ENCODE measurements at places on chromosomes 16 and 17.

DNA sequence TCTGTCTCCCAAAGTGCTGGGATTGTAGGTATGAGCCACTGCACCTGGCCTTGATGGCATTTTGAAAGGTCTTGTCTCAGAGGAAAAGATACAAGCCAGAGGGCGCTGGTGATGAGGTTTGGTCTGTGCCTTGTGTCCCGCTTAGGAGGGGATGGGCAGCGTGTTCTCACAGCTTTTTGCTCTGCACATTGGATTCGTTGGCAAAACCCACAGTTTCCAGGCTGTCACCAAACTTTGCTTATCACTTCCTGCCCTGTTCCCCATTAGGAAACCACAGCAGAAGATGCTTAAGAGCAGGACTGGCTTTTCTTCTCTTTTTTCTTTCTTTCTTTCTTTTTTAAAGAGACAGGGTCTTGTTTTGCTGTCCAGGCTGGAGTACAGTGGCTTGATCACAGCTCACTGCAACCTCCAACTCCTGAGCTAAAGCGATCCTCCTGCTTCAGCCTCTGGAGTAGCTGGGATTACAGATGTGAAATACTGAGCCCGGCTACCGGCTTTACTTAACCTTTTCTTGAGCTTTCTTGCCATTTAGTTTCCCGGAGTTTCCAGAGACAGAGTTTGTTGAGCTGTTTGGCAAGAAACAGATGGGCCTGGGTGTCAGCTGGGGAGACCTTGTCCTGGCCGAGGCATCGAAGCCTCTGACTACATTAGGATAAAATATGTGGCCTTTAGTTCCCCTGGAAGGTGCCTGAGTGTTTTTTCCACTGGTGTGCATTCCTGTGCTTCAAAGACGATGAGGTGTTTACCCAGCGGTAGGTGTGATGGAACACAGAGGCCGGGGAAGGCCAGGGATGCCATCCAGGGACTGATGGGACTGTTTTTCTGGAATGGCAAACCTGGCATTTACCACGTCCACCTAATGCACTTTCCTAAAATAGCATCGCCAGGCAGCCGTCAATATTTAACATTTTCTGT lies 112.9 kb downstream of the ABCC1 start:
- no peaks in the 10 kb centered on the region for H3K27me3 ChIP-seq
- H3K36me3 ChIP-seq = peaks cover 15% of the 10 kb centered on the region
- no peak overlapping the region for H3K4me3 ChIP-seq
- DNase-seq = no peak

DNA sequence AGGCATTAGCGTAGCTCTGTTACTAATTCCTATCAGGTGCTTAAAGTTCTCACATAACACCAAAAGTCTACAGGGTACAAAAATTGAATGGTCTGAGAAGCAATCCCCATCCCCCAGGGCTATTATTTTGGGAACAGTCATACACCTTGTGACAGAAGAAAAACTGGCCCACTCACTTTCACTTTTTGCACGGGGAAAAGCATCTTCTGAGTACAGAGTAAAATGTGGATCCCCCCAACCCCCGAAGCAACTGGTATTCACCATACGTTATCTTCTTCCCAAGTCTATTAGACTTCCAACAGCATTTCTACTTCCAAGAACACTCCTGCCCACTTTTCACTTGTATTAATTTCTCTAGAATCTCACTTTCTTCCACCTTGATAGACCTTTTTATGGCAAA lies 11.8 kb downstream of the GGA3 start:
- peaks cover 32% of the 10 kb centered on the region for H3K4me1 ChIP-seq
- H3K27ac ChIP-seq = peak overlapping the region; percentile 70
- no peak for DNase-seq
- peaks cover 12% of the 10 kb centered on the region for H3K36me3 ChIP-seq

- no peak overlapping the region for H3K27ac ChIP-seq
- no peaks in the 10 kb centered on the region for H3K27me3 ChIP-seq
- no peaks in the 10 kb centered on the region for H3K36me3 ChIP-seq
- DNase-seq = no peak
Measured at GRCh38 chr17:74296548-74296936, 22.5 kb downstream of the DNAI2 start.

DNA sequence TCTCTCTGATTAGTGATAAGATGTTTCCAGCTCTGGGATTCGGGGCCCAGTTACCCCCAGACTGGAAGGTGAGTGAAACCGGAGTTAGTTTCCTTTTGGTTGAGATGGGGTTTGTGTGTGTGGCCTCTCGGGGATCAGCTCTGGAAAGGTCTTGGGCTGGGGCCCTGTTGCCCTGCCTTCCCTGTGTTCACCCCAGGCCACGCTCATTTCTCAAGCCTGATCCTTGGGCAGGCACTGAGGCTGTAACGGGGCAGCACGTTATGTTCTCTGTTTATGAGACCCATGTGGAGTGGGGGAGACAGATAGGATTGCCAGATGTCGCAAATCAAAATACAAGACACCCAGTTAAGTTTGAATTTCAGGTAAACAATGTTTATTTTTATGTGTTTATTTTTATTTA lies 35.5 kb downstream of the CPNE2 start:
- H3K4me3 ChIP-seq = no peak overlapping the region
- DNase-seq = no peak
- H3K27me3 ChIP-seq = no peaks in the 10 kb centered on the region
- peaks cover 31% of the 10 kb centered on the region for H3K4me1 ChIP-seq

DNA sequence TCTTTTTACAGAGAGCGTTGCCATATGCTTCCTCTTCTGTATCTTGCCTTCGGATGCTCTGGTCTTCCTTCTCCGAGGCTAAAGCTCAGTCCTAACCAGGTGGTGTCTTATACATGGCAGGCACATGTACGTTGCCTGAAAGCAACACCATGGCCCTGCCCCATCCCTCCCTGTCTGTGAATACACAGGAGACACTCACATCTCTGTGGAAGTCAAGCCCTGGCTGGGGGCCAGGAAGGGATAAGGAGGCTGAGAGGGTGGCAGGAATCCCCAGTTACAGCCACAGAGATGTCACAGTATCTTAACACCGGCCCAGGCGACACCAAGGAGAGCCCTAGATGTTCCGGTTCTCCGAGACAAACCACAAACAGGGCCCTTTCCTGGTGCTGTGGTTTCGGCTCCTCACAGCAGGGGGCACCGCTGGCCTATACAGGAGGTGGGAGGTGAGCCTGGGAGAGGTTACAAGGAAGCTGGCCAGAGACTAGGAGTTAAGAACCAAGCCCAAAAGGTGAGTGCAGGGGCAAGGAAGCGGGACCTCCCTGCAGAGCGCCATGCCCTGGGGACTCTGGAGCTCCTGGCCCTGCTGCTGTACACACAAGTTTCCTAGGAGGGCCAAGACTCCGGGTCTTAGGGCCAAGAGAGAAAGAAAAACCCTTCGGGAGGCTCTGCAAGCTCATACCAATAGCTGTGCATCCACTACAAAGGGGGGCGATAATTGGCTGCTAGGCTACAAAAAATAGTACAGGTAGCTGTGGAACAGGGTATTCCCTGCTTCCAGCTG lies 41.7 kb downstream of the SRL start:
- no peaks in the 10 kb centered on the region for H3K27me3 ChIP-seq
- no peaks in the 10 kb centered on the region for H3K4me1 ChIP-seq
- no peak overlapping the region for H3K4me3 ChIP-seq
- no peak overlapping the region for H3K27ac ChIP-seq
- no peak for DNase-seq
- H3K36me3 ChIP-seq = no peaks in the 10 kb centered on the region

- DNase-seq = no peak
- no peak overlapping the region for H3K27ac ChIP-seq
- H3K4me1 ChIP-seq = no peaks in the 10 kb centered on the region
- H3K4me3 ChIP-seq = no peak overlapping the region
Measured at GRCh38 chr17:43774304-43775250, 4.2 kb downstream of the DUSP3 start.

DNA sequence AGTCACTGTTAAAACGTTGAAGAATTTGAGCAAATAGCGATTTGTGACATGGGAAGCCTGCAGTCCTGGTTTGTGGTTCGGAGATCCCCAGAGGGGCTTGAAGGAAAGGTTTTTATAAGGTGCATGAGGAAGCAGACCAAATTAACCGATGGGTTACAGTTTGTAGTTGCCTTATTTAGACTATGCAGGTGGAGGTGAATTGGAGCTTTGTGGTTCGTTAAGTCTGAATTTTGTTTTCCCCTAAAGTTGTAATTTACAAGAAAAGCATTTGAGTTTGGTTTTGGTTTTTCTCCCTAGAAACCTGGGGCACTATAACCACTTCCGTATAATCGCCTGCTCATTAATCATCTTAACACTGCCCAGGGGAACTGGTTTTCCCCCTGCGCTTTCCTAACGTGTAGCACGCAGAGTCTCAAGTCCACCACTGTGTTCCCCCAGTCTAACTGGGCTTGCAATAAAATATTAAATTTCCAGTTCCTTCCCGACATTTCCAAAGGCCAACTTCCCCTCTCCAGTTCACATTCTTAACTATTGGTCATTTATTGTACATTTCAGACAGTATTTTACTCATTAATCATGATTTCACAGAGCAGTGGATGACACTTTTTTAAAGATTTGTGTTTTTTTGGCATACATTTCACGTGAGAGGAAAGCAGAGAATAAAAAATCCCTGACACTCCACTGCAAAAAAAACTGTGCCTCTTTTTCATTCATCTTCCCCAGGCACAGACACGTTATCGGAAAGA lies 932 bp downstream of the ZNF267 start:
- no peaks in the 10 kb centered on the region for H3K36me3 ChIP-seq
- H3K27ac ChIP-seq = peak overlapping the region; percentile 99
- H3K4me1 ChIP-seq = peaks cover 27% of the 10 kb centered on the region
- H3K4me3 ChIP-seq = peak overlapping the region; percentile 94

DNA sequence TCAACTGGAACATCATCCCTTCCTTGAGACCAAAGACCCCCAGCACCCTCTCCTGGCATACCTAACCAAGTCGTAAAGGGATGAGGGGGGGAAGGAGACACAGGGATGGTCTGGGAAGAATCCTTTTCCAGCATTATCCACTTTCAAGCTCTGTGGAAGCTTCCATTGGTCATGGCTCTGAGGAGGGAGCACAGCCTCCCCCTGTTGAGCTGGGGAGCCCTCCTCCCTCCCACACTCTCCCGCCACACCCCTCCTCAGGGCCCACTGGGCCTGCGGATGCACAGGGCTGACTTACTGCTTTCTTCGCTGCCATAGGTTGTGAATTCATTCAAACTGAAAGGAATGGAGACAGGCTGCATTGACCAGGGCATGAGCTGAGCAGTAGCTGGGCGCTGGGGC lies 12.4 kb downstream of the CSF3 start:
- H3K27me3 ChIP-seq = no peaks in the 10 kb centered on the region
- H3K27ac ChIP-seq = no peak overlapping the region
- H3K4me1 ChIP-seq = no peaks in the 10 kb centered on the region
- peaks cover 20% of the 10 kb centered on the region for H3K36me3 ChIP-seq

GRCh38 chr17:11122908-11123307 lies 118.1 kb upstream of the SHISA6 start:
- no peaks in the 10 kb centered on the region for H3K4me1 ChIP-seq
- H3K27ac ChIP-seq = no peak overlapping the region
- no peaks in the 10 kb centered on the region for H3K27me3 ChIP-seq
- no peaks in the 10 kb centered on the region for H3K36me3 ChIP-seq

- H3K4me3 ChIP-seq = no peak overlapping the region
- no peak overlapping the region for H3K27ac ChIP-seq
- DNase-seq = no peak
- no peaks in the 10 kb centered on the region for H3K4me1 ChIP-seq
- H3K27me3 ChIP-seq = no peaks in the 10 kb centered on the region
Measured at GRCh38 chr17:56222255-56222654, 69.0 kb downstream of the ANKFN1 start.

- no peak overlapping the region for H3K4me3 ChIP-seq
- no peak overlapping the region for H3K27ac ChIP-seq
- H3K4me1 ChIP-seq = no peaks in the 10 kb centered on the region
- peaks cover 11% of the 10 kb centered on the region for H3K36me3 ChIP-seq
- no peak for DNase-seq
Measured at GRCh38 chr16:87712184-87712762, 53.5 kb downstream of the KLHDC4 start.

- H3K36me3 ChIP-seq = 0 out of 2 replicates have a peak, but pooled peaks cover 2% of the 10 kb centered on the region
- no peaks in the 10 kb centered on the region for H3K27me3 ChIP-seq
- no peak overlapping the region for H3K4me3 ChIP-seq
- no peak overlapping the region for H3K27ac ChIP-seq
- peaks cover 4% of the 10 kb centered on the region for H3K4me1 ChIP-seq
Measured at GRCh38 chr16:57741660-57742191, 6.2 kb downstream of the KATNB1 start.

All from GM12878 (cell line).